Retina (tissue), 1 donor: ENCODE measurements at places on chromosomes 13 and 19.
A peak's percentile ranks its signal among the peaks of the same experiment; 100 is the strongest.

DNA sequence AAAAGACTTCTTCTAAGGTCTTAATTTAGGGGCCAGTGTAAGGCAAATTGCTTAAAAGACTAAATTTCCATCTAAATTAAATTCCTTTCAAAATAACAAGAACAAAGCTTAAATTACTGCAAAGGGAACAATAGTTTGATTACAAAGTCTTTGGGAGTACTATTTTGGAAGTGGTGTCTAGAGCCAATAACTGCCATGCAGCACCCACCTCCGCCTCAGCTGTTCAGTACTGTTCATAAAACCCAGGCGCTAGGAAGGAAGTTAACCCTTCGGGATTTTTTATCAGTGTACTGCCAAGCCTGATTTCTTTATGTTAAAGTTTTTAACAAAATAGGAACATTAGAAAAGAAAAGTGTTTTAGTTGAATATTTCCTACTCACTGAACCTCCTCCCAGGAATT is 210.1 kb downstream of the LIG4 start:
- no peak for DNase-seq

DNA sequence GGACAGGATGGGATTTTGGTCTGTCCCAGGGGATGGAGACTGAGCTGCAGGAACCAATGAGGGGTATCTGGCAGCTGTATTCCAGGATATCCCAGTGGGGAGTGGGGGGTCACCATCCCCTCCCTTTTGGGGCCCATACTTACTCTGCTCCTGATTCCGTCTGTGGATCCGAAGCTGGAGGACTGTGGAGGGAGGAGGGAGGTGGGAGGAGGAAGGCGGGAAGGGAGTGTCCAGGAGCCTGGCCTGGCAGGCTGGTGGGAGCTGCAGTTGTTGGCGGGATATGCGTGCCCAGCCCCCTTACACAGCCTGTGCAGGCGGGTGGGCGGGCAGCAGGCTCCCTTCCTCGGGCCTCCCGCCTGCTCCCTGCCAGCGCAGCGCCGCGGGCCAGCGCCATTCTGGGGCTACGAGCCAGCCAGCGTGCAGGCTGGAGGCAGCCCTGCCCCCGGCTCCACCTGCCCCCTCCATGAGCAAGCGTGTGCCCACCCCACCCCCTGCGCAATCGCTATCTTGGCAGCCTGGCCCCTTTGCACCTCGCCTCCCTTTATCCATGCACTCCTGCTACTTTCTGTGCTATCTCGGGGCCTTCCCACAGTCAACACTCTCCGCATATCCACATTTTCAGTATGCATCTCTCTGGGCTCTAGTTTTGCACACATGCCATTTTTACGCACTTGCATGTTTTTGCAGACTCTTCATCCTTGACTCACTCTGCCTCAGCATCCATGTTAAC is 2.8 kb downstream of the MAMSTR start:
- peak; percentile 79 for DNase-seq

GRCh38 chr13:53201454-53202225 is 173.0 kb downstream of the OLFM4 start:
- DNase-seq, result peak; percentile 84

GRCh38 chr13:78185700-78186099 is 267.1 kb upstream of the EDNRB start:
- no peak for DNase-seq

DNA sequence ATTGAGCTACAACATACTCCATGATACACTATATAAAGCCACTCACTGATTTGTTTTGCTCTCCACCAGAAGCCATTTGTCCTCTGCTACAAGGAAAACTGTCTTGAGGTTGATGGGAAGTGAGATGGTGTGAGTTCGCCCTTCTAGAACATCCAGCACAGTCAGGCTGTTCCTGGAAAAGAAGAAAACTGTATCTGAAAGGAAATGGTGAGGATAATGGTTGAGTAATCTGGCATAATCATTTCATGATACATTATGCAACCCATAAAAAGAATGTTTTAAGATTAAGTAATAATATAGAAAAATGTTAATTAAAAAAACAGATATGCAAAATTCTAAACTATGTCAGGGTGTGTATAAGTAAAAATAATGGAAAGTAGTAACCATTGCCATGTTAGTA is 233.9 kb downstream of the RGCC start:
- no peak for DNase-seq

DNA sequence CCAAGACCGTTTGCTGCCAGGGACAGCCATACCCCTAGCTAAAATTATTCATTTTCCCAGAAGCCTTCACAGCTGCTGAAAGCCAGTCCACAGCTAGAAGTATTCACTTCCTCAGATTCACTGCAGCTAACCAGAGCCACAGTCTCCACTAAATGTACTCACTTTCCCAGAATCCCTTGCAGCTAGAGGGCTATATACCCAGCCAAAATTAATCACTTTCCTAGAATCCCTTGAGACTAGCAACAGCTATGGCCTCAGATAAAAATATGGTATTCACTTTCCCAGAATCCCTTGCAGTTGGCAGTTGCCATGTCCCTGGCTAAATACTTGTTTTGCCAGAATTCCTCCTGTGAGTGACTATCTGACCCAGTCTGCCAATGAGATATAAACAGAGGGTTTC is 13.8 kb upstream of the MEIS3 start:
- DNase-seq, result no peak

DNA sequence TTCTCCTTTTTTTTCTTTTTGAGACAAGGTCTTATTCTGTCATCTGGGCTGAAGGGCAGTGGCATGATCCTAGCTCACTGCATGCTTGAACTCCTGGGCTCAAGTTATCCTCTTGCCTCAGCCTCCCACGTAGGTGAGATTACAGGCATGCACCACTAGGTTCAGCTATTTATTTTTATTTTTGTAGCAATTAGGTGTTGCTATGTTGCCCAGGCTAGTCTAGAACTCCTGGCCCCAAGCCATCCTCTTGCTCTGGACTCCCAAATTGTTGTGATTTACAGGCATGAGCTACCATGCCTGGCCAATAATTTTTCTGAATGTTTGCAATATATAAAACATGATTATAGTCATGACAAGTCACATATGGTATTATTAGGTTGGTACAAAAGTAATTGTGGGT is 161.1 kb upstream of the ATXN8OS start:
- no peak for DNase-seq

- DNase-seq, result peak; percentile 16
Observed at GRCh38 chr19:52946322-52947310, 16.1 kb downstream of the ZNF816 start.

GRCh38 chr13:74289107-74289506 is 154.9 kb upstream of the KLF12 start:
- peak; percentile 40 for DNase-seq

- DNase-seq, result no peak
Observed at GRCh38 chr13:85538957-85539356, 260.3 kb downstream of the SLITRK6 start.

- no peak for DNase-seq
Observed at GRCh38 chr13:46168341-46168740, 13.6 kb downstream of the LCP1 start.

GRCh38 chr13:25135896-25136295 is 36.2 kb downstream of the AMER2 start:
- DNase-seq, result no peak

DNA sequence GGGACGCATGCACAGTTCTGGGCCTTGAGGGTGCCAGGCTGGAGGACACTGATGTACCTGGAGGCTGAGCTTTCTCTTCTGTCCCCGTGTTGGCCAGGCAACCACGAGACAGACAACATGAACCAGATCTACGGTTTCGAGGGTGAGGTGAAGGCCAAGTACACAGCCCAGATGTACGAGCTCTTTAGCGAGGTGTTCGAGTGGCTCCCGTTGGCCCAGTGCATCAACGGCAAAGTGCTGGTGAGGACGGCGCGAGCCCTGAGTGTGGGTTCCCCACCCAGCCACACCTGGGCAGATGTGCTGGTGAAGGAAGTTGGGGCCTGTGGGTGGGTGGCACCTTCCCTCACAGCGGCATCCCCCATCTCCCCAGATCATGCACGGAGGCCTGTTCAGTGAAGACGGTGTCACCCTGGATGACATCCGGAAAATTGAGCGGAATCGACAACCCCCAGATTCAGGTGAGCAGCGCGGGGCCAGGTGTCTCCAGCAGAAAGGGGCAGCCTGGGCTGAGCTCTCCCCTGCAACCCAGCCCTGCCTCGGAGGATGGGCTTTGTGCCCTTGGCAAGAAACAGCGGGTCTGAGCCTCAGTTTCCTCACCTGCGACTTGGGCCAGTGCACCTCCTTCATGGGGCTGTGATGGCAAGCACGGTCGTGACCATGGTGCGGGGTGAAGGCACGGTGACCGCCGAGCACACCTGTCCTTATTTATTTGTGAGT is 26.2 kb downstream of the CCDC8 start:
- no peak for DNase-seq

DNA sequence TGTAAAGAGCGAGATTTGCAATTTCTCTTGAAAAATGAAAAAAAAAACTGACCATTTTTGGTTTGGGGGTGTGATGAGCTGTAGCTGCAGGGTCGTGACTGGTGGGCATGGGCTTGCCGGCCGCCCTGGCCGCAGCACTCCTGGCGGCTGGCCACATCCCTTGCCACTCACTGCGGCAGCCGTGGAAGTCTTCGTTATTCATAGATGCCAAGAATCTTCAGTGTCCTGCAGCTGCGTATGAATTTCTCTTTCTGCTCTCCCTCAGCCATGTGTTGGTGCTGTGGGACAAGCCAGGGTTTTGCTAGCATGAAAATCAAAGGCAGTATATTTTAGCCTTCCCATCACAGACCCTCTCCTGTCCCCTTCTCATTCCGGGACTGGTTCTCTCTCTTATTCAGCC is 151.7 kb upstream of the TSHZ3 start:
- DNase-seq, result no peak

- DNase-seq, result no peak
Observed at GRCh38 chr19:34471906-34472700, 9.5 kb upstream of the WTIP start.

GRCh38 chr13:107466326-107467099 is 748.8 kb downstream of the LIG4 start:
- DNase-seq, result no peak

GRCh38 chr19:45154064-45154827 is 6.5 kb downstream of the NKPD1 start:
- no peak for DNase-seq

DNA sequence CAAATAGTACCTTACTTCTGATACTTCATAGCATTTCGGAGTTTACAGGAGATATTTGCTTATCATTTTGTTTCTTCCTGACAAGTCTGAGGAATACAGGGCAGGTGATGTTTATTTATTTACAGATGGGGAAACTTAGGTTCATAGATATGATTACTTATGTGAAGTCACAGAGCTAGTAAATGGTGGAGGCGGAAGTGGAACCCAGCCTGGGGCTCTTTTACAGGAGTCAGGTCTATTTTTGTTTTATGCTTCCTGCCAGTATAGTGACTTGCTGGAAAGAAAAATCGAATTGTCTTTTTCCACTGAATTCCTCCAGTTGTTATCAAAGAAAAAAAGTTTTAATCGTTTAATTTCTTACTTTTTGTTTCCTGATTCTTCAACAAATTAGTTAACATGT is 66.5 kb downstream of the DGKH start:
- DNase-seq, result no peak

GRCh38 chr13:64640002-64640401 is 2590.1 kb downstream of the PCDH9 start:
- no peak for DNase-seq

DNA sequence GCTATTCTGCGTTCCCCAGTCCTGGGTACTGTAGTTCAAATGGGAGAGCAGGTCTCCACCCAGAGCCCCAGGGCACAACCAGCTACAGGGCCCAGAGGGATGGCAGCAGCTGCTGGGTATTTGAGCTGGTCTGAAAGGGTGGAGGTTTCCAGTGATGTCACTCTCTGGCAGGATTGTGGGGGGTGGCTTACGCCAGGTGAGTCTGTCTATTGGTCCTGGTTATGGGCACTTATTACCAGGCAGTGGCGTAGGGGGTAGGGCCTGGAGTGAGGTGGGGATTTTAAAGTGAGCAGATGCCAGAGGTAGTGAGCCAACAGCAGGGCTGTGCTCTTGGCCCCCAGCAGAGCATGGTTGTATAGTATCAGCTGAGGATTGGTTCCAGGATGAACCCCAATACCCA is 6.2 kb downstream of the RPS19 start:
- DNase-seq, result no peak

DNA sequence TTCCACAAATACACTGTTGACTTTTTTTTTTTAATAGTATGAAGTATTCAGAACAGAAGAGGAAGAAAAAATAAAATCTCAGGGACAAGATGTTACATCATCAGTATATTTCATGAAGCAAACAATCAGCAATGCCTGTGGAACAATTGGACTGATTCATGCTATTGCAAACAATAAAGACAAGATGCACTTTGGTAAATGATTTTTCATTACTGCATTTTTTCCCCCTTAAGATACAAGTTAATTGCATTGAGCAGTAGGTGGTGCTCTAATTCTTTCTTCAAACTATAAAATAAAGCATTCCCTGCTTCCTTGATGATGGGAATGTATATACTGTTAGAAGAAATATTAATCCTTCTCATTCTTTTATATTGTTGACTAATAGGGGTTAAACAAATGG is 17.1 kb downstream of the UCHL3 start:
- DNase-seq, result no peak

GRCh38 chr19:47549261-47549862 is 23.6 kb downstream of the ZNF541 start:
- DNase-seq, result no peak

GRCh38 chr19:10896851-10897526 is 25.6 kb downstream of the CARM1 start:
- DNase-seq, result no peak

GRCh38 chr13:42094516-42095040 is 46.1 kb downstream of the DGKH start:
- DNase-seq, result no peak

DNA sequence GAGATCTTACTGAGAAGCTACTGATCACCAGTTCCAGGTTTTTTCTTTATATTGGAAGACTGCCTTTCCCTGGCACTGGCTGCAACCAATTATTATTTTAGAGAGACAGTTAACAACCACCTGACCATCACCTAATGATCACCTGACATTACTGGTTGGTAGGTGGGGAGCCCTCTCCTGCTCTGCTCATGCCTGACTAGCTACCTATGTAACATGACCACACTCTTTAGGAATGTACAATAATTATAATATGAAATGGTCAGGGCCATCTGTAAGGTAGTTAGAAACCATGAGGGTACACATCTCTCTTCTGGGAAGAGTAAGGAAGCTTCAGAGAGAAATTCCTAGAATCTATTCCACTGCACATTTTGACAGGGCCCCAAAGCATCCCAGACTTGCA is 59.0 kb upstream of the SCEL start:
- no peak for DNase-seq

- DNase-seq, result no peak
Observed at GRCh38 chr13:30559274-30559673, 58.4 kb upstream of the USPL1 start.

GRCh38 chr19:2711172-2711874 is 8.8 kb upstream of the GNG7 start:
- no peak for DNase-seq

DNA sequence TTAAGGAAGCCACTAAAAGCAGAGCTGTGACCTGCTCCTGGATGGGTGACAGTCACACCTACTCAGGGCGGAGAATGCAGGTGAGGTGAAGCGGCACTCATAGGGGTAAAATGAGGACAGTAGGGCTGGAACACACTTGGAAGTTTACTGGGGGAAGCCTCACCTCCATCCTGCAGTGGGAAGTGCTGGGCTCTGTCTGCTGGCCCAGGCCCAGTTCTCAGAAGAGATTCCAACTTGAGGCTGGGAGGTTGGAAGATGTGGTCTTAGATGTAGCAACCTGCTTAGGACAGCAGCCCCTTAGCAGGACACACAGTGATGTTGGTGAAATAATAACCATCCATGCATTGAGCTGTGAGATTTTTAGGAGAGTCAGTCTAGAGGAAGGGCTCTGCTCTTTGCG is 4.6 kb downstream of the MEDAG start:
- DNase-seq, result no peak

GRCh38 chr13:75444016-75444415 is 38.0 kb downstream of the TBC1D4 start:
- no peak for DNase-seq
